Fibroblast of skin of right biceps (primary cell): ENCODE measurements at places on chromosomes 12 and 14.

- no peak for DNase-seq
Measured at GRCh38 chr12:40194846-40195245, 30.0 kb upstream of the LRRK2 start.

DNA sequence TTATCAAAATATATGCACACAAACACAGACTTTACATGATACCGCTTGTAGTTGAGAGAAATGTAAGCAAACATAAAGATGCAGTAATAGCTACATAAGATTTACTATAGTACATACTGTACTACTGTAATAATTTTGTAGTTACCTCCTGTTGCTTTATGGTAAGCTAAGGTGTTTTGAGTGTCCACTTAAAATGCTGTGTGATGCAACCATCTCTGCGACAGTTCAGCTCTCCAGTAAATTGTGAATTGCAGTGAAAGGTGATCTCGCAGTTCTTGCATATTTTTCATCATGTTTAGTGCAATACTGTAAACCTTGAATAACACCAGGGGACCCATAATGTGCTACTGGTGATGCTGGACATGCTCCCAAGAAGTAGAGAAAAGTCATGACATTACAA, 21.6 kb downstream of the ZC3H14 start:
- DNase-seq, result no peak

DNA sequence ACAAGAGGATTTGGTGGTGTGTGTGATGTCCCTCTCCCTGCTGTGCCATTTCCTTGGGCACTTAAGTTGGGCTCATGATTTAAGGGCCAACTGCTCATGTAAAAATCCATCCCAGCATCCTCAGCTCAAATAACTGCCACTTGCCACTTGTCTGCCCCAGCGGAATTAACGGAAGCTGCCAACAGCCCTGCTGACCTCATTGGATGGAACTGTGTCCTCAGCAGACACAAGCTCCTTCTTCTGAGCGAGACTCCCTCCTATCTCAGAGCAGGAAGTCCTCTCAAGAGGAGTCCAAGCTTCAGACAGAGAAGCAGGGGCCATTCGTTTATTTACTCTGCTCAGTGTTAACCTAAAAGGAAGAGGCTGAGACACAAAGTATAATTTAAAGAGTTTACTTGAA, 29.6 kb upstream of the PRMT8 start:
- no peak for DNase-seq

DNA sequence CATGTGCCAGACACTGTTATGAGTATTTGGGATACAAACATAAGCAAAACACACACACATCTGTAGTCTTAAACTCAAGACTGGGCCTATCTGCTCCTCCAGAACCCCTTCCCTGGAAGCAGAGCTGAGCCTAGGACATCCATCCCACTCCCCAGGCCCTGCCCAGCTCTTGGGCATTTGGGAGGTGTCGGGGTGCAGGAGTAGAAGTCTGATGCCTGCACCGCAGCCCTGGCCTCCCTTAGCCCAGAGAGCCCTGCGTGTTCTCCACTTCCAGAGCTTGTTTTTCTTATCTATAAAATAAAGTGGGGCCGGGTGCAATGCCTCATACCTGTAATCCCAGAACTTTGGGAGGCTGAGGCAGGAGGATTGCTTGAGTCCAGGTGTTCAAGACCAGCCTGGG, 11.7 kb downstream of the HSP90AA1 start:
- DNase-seq, result no peak

DNA sequence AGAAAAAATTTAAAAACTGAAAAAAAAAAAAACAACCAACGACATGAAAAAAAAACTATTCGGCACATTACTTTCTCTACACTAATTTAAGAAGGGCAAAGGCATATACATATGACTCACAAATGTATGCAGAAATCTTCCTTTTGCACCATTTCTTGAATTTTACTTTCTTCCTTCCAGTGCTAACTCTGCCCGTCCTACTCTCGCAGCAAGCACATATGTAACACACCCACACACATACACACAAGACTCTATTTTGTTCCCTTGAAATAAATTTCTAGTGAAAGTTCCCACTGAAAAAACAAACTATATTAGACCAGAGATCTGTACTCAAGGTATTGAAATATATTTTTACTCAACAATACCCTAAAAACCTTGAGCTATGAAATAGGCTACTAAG, 14.6 kb downstream of the BTG1 start:
- DNase-seq, result no peak

DNA sequence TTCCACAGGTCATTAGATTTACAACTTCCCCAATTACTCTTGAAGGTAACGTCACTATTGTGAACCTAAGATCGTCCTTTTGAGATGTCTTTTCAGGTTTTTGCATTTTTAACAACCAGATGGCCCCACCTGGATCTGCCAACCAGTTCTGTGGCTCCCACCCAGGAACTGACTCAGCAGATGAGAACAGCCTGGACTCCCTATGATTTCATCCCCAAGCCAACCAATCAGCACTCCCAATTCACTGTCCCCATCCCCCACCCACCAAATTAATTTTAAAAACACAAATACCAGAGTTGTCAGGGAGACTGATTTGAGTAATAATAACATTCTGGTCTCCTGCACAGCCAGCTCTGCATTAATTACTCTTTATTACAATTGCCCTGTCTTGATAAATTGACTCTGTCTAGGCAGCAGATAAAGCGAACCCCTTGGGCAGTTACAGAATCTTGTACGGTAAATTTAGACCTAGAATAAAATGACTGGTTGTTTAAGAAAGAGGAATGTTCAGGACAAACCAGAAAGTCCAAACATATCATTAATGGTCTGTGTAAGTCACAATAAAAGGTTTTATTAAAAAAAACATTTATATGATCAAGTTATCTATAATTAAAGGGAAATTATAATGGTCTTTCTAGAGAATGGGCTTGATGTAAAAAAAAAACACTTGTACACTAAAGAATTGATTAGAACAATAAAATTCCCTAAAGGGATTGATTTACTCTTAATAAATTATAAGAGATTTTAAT, 55.8 kb downstream of the COX16 start:
- DNase-seq, result no peak

GRCh38 chr14:64970041-64970440, 2.1 kb downstream of the RAB15 start:
- DNase-seq, result no peak

- no peak for DNase-seq
Measured at GRCh38 chr14:95703341-95703740, 10.6 kb downstream of the TCL1A start.

DNA sequence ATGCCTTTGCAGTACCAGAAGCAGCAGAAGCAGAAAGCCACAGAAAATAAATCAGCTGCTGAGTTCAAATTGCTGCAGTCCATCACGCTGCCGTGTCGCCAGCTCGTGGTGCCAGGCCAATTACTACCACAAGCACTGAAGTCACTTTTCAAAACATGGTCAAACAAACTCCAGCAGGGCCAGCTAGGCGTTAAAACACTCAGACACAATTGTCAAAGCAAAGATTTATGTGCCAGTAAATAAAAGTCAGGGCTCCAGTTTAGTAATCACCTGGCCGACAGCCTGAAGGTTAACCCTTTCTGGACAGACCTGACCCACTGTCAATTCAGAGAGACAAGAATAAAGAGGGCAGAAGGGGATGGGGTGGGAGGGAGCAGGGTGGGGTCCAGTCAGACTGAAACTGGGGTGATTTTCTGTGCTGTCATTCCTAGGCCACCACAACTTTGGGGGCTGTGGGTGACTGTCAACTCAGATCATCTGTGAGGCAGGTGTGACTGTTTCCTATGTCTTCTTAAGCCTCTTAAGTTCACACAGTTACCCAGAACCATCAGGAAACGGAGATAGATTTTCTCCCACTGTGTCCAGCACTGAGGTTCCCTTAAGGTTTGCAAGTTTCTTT, 109.8 kb upstream of the FUT8 start:
- DNase-seq, result peak; percentile 16

GRCh38 chr12:2776129-2776806, 18.5 kb upstream of the FKBP4 start:
- DNase-seq, result no peak

- peak; percentile 64 for DNase-seq
Measured at GRCh38 chr12:132600048-132601032, 10.0 kb downstream of the LRCOL1 start.

- DNase-seq, result no peak
Measured at GRCh38 chr14:101357559-101358319, 203.6 kb upstream of the DIO3 start.
